ENCODE measurements at places on chromosomes 1 and 21. TPM values are rescaled to one million over a fixed set of nuclear protein-coding genes. Genes with fewer than 3 reads are reported as not detected.

The NHLH1 gene
- polyA plus RNA-seq = 0.08 TPM

The PRKAB2 gene
- 4.0 TPM for polyA plus RNA-seq

The TMCC2 gene
- polyA plus RNA-seq = 0.59 TPM

The ABCG1 gene
- 2.8 TPM for polyA plus RNA-seq

The KCNE2 gene
- 0.07 TPM for polyA plus RNA-seq

The PADI3 gene
- 31.0 TPM for polyA plus RNA-seq

Data from esophagus (tissue), 2 donors.